ENCODE measurements at places on chromosomes 6 and 20.

DNA sequence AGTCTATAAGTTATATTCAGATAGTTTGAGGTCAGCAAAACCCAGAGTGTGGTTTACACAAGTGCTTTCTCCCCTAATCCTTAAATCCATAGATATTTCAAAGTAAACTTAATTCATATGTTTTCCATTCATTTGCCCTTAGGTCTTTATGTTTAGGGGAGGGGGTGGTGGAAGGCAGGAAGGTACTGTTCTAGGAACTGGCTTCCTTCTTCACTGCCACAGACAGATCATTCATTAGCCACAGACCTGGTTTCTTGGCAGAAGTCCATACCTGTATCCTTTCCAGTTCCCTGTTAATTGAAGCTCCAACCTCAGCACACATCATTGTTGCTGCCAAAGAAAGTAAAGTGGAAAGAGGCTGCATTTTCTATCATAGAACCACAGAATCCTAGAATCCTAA, 123.0 kb downstream of the AIG1 start:
- no peak for DNase-seq

GRCh38 chr6:157099912-157100593, 223.3 kb downstream of the TMEM242 start:
- DNase-seq = peak; percentile 12

DNA sequence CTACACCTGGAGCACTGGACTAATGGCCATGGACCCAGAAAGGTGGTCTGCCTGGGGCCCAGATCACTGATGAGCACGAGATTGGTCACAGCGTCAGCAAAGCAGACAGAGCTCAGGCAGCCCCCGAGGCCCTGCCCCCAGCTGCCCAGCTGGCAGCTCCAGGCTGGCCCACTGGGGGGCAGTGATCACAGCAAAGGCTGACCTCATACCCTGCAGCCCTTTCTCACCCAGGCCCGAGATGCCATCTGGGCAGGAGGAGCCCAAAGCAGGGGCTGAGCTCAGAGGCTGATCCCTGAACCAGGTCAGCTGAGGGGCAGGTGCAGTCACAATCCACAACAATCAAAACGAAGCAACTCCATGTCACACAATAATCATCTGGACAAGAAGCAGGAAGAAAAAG, 4.1 kb downstream of the MAP1LC3A start:
- no peak for DNase-seq

DNA sequence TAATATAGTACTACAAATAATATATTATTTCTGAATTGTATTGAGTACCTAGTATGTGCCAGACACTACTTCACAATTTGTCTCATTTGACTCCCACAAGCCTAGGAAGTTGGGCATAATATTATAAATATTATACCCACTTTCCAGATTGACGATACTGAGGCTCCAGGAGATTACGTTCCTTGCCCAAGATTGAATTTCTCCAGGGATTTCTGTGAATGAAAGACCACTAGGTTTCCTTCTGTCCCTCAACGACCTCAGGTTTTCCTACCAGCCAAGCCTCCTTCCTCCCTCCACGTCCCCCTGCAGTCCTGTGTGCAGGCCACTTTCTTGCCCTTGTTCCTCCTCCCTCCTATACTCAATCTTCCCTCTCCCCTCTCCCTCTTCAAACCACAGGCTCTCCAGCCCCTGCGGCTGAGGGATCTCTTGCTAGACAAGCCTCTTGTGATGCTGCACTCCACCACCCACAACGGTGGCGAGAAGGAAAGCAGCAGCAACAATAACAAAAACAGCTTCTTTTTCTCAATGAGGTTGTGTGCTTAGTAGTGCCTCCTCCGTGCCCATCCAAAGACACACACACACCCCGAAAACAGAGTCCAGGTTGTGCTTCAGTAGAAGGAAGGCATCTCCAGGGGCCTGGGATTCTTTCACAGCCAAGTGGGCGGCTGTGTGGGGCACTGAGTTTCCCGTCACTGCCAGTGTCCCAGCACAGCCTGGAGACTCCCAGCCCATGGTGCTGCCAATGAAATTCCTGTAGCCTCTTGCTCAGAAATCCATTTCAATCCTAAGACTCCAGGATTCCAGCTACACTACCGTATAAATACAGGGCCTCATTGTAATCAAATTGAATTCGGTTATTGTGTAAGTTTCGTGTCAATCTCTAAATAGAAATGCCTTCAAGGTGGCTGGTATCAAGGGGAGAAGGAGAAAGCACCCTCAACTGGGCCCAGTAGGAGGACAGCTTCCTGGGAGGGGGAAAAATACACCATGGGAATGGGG, 94.4 kb downstream of the NCR2 start:
- DNase-seq = no peak

GRCh38 chr6:35737413-35738211, 780 bp downstream of the ARMC12 start:
- no peak for DNase-seq

DNA sequence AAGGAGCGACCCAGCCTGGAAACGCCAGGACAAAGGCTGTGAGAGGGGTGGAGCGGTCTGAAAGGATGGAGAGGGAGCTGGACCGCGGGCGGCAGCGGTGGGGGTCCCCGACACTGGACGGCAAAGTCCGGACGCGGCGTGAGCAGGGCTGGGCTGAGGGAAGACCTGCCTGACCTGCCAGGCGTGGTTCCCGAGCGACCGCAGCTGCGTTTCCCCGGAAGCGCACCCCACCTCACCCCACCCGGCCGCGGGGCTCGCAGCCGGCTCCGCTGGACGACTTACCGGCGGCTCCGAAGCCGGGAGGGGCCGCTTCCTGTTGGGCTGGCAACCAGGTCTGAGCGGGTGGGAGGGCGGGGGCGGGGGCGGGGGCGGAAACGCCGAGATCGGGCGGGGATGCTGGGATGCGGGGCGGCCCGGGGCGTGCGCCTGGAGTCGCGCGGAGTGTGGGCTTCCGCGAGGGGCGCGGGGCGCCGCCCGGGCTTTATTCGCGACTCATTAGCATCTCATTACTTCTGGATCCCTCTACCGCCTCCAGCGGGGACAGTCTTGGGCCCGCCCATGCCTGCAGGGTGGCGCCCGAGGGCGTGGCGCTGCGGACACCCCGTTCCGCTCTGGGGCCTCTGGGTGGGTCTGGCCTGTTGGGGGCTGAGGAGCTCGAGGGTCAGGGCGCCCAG, at the start of gene MICAL1:
MICAL1 (minus strand) TSS at position 336 of the 674 bp plus-strand sequence. CDS start 1,576 bp downstream, outside the sequence.
- DNase-seq = peak; percentile 45

DNA sequence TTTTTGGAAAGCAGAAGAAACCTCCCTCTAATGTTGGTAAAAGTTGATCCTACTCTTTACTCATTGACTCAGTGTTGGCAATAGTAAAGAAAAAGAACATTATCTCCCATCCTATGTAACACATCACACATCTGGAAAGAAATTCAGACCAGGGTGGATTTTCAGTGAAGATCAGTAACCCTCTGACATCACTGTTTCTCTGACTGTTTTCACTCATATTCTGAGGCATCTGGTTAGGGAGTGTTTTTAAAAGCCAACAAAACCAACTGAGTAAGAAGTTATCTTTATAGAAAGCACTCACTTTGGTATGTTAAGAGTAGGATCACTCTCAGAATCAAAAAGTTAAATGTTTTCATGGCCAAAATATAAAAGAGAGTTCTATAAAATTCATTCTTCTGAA, 143.6 kb downstream of the DST start:
- no peak for DNase-seq

GRCh38 chr20:11972478-11972877, 54.8 kb downstream of the BTBD3 start:
- DNase-seq = no peak

DNA sequence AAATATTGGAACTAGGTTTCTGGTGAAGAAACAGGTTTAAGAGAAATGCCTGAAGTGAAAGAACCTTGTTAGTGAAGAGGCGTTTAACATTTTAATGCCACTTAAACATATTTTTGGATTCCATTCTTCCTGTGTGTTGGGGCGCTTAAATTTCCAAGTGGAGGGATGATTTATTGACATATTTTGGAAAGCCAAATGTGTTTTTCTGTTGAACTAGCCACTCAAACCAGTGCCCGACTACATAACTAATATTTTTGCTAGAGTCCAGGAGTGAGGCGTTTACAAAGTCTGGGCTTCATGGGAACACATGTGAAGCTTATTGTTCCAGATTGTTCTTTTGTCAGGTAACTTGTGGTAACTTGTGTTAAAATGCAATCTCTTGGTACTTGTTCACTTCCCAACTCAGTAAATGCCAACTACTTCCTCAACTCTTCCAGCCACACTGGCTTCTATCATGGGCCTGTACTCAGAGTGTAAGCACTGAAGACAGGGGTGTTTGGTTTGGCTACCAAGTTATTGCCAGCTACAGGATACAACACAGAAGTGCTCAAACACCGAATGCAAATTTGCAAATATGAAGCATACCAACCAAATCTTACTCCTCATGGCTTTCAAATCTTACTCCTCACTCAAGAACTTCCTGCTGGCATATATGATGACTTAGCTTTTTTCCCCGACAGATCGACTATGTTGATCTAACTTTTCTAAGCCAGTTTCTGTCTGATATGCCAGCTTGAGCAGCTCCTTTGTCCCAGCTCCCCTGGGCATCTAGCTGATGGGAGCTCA, 2.0 kb upstream of the ZNFX1 start:
- DNase-seq = no peak

DNA sequence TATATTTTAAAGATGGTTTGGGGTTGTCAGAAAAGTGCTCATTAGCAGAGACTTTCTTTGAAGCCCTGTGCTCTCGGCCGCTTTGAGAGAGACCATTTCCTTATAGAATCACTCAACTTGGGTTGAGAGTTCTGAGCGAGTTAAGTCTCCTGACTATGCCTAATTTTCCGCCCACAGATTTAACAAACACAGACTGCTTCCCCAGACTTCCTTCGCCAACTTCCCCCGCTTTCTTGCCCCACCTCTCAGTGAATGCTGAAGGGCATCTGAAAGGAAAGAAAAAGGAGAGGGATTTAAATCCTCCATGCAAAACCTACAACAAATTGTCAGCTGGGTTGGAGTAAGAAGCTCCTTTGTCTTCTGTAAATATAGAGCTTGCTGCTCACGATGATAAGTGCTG, 224.0 kb downstream of the EYA2 start:
- DNase-seq = no peak

- no peak for DNase-seq
Observed at GRCh38 chr6:106724848-106725247, 95.5 kb downstream of the QRSL1 start.

DNA sequence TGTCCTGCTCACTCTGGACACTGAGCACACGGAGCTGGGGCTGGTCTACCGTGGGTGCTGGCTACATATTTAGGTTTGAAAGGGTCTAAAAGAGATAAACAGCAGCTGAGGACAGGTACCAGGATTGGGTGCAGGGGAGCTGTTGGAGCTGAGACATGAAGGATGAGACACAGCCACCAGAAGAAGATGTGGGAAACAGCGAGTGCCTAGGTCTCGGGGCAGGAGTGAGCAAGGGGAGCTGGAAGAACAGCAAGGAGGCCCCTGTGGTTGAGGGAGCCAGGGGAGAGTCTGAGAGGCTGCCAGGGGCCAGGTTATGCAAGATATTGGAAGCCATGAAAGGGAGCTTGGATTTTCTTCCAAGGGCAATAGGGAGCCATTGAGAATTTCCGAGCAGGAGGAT, 434.0 kb upstream of the SULF2 start:
- no peak for DNase-seq

DNA sequence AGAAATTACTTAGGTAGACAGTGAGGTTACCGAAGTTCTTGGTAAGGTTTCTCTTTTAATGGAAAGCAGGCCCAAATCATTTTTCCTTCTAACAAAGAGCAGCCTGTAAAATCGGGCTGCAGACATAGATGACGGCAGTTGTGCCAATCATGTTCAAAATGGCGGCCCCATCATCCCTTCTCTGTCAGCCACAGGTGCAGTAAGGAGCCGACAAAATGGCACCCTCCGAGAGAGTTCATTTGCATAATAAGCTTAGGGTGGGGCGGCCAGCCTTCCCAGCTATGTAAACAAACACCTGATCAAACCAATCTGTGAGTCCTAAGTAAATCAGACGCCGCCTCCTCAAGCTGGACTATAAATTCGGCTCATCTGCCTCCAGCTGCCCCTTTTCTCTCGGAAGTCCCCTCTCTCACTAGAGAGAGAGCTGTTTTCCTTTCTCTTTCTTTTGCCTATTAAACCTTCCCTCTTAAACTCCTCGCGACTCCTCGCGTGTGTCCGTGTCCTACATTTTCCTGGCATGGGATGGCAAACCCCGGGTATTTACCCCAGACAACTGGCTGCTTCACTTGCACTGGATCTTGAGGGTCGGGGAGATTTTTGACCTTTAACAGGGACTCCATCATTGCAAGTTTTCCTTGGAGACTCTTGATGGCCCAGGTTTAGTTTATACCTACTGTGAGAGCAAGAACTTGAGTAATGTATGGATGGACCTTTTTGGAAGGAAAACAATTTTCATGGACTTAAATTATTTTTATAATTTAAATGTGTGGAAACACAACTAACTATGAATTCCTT, 8.9 kb upstream of the DDR1 start:
- DNase-seq = no peak

DNA sequence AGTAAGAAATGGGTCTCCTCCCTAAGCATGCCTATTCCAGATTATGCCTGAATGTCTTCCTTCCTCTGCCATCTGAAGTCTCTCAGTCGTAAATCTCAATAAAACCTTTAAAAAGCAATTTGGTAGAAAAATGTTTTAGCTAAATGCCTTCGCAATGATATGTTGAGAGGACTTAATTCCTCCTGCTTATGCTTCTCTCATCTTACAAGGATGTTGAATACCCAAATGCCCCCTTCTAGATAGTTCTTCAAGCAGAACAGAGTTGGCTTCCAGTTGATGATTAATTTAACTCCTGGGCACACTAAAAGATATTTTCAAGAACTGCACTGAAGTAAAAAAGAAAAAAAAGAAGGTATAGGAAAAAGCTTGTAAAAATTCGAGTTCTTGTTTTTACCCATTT, 275.0 kb upstream of the SPTLC3 start:
- no peak for DNase-seq

DNA sequence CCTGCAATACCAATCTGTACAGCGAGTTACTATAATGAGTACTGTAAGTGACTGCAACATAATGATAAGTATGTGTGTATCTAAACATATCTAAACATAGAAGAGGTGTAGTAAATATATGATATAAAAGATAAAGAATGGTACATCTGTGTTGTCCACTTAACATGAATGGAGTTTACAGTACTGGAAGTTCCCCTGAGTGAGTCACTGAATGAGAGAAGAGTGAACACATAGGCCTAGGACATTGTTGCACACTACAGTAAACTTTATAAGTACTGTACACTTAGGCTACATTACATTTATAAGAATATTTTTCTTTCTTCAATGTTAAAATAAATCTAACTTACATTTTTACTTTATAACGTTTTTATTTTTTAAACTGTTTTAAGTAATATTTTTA, 380.4 kb downstream of the MMUT start:
- no peak for DNase-seq

DNA sequence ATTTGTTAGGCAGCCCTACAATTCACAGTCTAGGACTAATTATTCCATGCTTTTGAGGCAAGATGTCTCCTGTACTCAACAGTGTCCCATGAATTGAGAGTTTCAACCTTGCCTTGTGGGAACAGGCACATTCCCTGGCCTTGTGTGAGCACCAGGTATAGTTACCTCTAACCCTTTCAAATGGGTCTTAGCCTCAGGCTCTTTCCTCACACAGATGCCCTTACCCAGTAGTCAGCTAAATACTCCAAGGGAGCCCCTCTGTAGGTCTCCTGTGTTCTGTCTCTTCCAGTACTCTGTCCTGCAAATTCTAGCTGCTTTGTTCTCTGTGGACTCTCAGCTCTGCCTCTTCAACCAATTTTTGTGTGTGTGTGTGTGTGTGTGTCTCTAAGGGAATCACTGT, 135.3 kb downstream of the ZFAND3 start:
- DNase-seq = no peak
